Activated T-cell treated with anti-CD3 and anti-CD28 coated beads for 4 hours (primary cell): ENCODE measurements at places on chromosomes 3 and 15.

DNA sequence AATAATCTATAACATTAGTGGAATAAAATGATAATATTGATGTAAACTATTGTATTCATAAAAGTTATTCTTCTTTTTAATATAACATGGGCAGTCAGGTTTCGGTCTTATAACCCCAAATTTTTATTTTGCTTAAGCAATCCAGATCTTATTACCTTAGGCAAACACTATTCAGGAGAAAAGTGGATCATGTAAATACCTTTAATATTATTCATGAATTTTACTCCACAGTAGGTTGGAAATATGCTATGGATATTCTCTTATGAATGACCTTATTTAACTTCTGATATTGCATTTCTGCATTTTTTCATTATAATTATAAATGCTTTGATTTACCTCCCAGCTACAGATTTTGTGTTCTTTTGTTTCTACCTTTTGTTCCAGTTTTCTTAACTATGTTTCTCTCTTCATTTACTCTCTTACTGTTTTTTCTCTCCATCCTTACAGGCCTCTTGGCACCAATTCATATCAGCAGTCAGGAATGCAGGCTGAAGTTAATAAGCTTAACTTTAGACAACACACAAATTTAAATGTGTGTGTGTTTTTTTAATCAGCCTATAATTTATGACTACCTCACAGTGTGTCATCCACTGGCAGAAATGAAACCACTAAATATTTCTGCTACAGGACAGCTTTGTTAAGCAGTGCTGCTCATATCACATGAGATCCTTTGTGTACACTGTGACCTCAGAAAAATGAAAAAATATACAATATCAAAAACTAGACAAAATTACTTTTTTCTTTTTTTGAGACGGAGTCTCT is 111.0 kb downstream of the NSUN3 start:
- DNase-seq: no peak

DNA sequence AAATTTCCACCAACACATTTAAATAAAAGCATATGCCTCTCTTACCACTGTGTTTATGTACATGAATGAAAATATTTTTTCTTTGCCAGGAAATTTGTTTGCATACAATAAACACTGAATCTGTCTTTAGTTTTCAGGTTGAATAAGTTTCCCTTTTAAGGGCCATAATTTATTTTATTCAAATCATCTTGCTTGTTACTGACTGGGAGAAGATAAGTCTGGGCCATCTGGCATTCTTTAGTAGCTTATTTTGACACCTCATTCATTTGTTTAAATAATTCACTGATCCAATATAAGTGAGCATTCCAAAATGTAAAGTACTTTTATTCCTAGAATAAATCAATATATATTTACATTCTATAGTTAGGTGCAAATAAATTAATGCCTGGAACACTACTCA is 1001.3 kb downstream of the PLOD2 start:
- no peak for DNase-seq

GRCh38 chr3:189710620-189711402 is 79.6 kb downstream of the TP63 start:
- DNase-seq: no peak

GRCh38 chr15:52563501-52564060 is 5.2 kb downstream of the ARPP19 start:
- DNase-seq: no peak

DNA sequence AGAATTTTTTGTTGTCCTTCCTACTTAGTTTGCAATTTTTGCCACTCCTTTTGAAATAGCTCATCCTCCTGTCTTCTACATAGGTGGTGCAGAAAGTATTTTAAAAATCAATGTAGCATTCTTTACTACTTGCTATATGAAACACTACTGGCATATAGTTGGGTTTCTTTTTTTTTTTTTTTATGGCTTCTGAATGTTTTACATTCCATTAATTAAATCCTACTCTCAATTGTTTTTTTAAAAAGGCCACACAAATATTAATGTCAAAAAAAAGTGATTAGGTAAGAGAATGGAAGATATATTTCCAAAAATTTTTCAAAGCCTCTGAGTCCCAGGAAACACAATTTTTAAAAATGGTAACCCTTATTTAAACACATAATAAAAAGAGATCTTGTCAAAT is 262.6 kb downstream of the MAGI1 start:
- DNase-seq: no peak
